Psoas muscle (tissue), 8 donors: ENCODE measurements at places on chromosomes 2 and 18. TPM values are rescaled to one million over a fixed set of nuclear protein-coding genes. Genes with fewer than 3 reads are reported as not detected.

Gene TNFRSF11A
- 0.84 TPM for total RNA-seq

Gene LIMS4
- total RNA-seq: 1.6 TPM

Gene PRSS56
- 5.0 TPM for total RNA-seq

Gene NOSTRIN
- total RNA-seq: 4.7 TPM

Gene ERBB4
- total RNA-seq: 4.6 TPM

Gene TRIM54
- 409 TPM for total RNA-seq

Gene FOXD4L1
- total RNA-seq: 0.18 TPM

Gene SPDYA
- total RNA-seq: 0.17 TPM

Gene ALPG
- total RNA-seq: not detected

Gene NYAP2
- 0.56 TPM for total RNA-seq

Gene SOWAHC
- total RNA-seq: 0.86 TPM

Gene SH3RF3
- total RNA-seq: 17.5 TPM

DNA sequence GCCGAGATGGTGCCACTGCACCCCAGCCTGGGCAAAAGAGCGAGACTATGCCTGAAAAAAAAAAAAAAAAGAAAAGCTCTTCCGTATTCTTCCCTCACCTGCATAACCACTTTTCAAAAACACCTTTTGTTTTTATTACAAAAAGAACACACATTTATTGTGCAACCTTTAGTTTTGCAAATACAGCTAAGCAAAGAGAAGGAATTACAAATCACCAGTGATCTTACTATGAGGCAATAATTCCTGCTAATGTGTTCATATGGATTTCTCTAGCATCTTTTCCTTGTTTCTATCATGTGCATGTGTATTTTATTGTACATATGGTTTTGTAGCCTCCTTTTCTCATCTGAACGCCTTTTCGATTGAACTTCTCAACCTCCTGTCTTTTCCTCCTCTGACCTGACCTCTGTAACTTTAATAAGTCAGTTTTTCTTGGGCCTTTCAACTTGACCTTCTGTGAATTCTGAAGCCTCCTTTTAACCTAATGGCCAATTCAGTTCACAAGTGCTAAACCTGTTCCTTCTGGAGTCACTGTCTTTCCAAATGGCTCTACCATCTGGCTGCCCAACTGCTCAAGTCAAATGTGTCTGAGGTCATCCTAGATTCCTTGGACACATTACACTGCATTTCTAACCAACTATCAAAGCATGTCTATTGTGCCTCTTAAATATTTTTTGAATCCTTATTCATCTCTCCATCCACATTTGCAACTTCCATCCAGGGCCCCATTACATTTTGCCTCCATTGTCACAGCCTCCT lies 59.1 kb upstream of the DAPL1 start:
- DNase-seq: no peak

- no peak for DNase-seq
Observed at GRCh38 chr2:37682473-37682872, 11.0 kb upstream of the CDC42EP3 start.

DNA sequence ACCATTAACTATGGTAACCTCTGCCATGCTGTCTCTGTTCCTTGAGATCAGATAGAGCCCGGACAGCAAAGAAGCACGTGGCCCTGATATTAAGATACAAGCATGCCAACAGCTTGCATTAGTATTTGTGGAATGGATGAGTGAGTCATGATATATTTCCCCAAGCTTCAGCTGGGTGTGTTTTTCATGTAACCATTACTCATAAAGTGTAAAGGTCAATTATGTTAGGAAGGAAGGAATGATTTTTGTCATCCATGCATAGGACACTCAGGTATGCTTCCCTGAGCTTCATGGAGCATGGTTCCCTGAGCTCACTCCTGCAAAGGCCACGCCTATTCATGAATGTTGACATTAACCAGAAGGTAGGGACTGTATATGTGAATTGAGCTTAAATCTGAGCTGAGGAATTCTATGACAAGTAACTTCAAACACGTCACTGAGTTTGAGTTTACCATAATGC lies 74.6 kb downstream of the ARL4C start:
- DNase-seq: no peak

- no peak for DNase-seq
Observed at GRCh38 chr18:36467614-36468013, 170.1 kb downstream of the FHOD3 start.

GRCh38 chr2:232042911-232043574 lies 81.5 kb downstream of the DIS3L2 start:
- DNase-seq: no peak

- no peak for DNase-seq
Observed at GRCh38 chr2:53220969-53221368, 546.6 kb upstream of the CHAC2 start.

- no peak for DNase-seq
Observed at GRCh38 chr2:108934583-108935245, 54.3 kb downstream of the EDAR start.

- no peak for DNase-seq
Observed at GRCh38 chr18:35817604-35818352, 154.7 kb upstream of the RMP24 start.

DNA sequence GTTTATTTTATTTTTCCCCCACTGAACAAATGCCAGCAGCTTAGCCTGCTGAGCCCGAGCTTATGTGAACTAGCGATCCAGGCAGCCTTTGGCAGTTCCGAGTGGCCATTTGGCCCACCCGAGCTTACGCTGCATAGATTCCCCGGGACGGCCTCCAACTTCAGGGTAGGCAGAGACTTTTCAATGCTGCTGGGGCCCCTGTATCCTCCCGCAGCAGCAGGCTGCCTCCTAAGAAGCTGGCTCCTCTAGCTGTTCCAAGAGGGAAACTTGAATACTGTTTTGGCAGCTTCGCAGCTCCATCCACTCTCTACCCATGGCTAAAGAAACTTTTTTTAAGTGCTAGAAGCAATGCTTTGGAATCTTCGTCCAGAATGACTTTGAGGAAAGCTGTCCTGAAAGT lies 295.2 kb downstream of the SS18 start:
- DNase-seq: no peak

DNA sequence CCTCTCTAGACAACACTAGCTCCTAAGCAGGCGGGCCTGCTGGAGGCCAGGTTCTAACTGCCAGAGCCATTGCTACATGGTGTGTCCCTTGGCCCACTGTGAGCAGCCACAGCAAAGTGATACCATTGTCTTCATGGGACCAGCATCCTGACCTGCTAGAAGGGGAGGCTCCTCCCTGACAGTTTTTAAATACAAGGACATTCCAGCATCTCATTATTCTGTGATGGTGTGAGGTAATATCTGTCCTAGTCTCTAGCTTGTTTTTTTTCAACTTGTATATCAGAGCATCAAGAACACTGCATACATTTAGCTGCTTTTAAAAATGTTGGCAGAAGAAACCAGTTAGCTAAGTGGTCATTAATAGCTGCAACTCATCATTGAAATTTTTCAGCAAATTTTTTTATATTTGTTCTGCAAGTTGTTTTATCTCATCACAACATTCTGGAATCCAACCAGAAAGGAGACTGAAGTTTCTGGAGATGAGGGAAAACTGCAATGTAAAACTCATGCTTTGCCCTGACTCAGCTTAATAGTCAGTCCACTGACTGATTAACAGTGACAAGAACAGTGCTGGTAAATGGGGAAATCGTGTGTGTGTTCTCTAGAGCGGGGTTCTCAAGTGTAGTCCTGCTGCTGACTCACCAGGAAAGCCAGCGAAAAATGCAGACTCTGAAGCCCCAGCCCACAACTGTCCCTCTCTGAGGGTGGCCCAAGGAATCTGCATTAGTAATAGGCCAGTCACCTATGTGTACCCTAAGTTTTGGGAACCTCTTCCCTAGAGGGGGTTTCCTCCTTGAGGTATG lies 17.8 kb downstream of the MAPRE3 start:
- no peak for DNase-seq

GRCh38 chr2:122340246-122340645 lies 584.8 kb downstream of the TSN start:
- DNase-seq: no peak

- DNase-seq: no peak
Observed at GRCh38 chr2:9094117-9094516, 90.6 kb upstream of the MBOAT2 start.

GRCh38 chr2:129055824-129056223 lies 737.2 kb upstream of the HS6ST1 start:
- no peak for DNase-seq

- peak; percentile 61 for DNase-seq
Observed at GRCh38 chr2:42835577-42836371, 43.4 kb upstream of the HAAO start.

DNA sequence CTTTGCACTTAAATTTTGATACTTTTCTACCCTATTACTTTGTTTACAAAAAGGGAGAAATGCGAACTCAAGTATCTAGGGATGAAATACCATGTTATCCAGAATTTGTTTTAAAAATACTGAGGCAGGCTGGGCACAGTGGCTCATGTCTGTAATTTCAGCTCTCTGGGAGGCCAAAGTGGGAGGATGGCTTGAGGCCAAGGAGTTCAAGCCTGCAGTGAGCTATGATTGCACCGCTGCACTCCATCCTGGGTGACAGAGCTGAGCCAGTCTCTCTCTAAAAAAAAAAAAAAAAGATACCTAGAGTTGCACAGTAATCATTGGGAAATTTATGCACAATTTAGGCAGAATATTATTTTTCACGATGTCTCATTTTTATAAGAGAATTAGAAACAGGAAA lies 12.4 kb upstream of the VAPA start:
- DNase-seq: no peak

DNA sequence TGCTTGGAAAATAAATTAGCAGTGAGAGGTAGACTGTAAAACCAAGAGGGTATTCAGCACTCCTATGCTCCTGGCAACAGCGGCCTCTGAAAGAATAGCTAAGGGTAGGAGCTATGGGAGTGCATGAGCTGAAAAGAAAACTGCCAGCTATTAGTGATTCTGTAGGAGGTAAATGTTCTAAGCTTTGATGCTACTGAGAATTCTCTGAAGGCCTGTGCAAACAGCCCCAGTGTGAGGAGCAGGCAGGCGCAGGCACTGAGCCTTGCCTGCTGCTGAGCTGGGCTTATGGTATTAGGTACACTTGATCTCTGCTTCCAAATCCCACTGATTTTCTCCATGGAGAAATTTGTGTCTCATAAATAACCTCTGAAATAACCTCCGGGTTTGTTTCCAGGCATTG lies 86.7 kb downstream of the NYAP2 start:
- DNase-seq: no peak

DNA sequence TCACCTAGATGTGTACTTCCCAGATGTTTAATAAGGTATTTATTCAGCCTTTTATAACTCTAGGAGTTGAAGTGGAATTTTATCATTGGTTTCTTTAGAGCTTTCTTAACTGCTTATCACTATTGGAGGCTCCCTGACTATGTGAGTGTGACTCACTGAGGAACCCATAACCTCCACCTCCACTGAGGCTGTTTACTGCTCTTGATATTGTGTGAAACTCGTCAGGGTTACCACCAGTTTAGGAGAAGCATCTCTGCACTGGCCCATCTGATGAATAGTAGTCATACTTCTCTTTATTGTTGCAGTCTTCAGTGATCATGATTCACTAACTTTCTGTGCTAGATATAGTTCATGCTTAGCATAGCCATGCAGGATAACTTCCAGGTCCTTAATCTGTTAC lies 79.6 kb upstream of the UBXN4 start:
- no peak for DNase-seq

DNA sequence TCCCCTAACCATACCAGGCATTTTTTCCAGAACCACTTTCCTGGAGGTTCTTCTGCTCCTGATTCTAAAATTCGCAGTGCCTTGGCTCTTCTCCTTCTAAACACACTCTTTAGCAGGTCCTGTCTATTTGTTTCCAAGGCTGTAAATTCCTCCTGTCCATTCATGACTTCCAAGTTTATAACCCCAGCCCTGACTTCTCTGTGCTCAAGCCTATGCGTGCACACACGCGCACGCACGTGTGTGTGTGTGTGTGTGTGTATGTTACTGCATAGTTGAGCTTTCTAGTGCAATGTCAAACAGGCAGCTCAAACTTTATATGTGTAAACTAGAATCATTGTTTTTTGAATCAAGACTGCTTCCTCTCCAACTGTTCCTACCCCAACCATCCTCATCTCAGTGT lies 337.7 kb downstream of the LRRTM1 start:
- DNase-seq: no peak

DNA sequence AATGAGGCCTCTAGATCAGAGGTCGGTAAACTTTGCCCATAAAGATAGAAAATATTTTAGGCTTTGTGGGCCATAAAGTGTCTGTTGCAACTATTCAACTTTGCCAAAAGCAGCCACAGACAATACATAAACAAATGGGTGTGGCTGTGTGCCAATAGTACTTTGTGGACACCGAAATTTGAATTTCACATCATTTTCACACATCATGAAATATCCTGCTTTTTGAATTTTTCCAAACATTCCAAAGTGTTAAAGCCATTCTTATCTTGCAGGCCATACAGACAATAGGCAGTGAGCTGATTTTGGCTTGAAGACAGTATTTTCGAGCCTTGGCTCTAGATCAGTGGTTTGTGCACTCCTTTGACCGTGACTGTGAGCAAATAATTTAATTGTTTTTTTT lies 51.1 kb upstream of the EPC2 start:
- no peak for DNase-seq

DNA sequence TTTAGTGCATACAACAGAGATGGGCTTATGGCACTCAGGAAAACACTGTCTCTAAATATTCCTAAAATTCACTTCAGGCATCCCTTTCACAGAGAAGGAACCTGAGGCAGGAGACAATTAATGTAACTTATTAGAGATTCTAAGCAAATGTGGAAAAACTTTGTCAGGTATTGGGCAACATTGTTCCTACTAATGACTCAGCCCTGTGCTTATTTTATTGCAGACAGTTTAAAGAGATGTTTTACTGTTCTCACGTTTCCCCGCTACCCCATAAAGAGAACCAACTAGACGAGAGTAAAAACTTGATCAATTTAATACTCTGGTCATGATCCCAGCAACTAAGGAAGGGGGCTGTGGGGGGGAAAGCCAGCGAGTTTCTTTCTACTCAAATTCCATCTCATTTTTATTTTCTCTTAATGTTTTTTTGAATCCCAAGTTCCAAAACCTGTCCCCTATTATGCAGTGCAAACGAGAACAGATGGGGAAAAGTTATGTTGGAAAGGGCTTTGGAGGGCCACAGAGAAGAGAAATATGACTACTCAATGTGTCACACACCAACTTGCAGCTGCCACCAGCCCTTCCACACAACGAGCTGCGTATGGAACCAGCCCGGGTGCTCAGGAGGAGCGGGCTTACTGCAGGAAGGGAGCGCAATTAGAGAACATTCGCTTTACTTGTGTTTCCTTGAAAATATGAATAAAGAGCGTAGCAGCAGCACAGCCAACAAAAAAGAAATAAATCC lies 18.7 kb upstream of the ACVR1 start:
- no peak for DNase-seq

- DNase-seq: no peak
Observed at GRCh38 chr2:224835405-224835804, 119.2 kb upstream of the CCDC195 start.

GRCh38 chr2:222859786-222860612 lies 837 bp upstream of the ACSL3 start:
- DNase-seq: peak; percentile 71
